ENCODE measurements at places on chromosomes 3 and 15. TPM values are rescaled to one million over a fixed set of nuclear protein-coding genes. Genes with fewer than 3 reads are reported as not detected.

NEIL1 gene
- total RNA-seq: 2.8 TPM

C2CD4A gene
- total RNA-seq: 0.19 TPM

FBXW12 gene
- total RNA-seq: not detected

RTP2 gene
- total RNA-seq: not detected

MELTF gene
- total RNA-seq: 52.2 TPM

WDR82 gene
- 51.6 TPM for total RNA-seq

KLF15 gene
- 0.49 TPM for total RNA-seq

STAC gene
- total RNA-seq: 2.3 TPM

CYP11A1 gene
- total RNA-seq: not detected

AGTR1 gene
- total RNA-seq: 0.71 TPM

ZPLD1 gene
- not detected for total RNA-seq

CPN2 gene
- not detected for total RNA-seq

LEKR1 gene
- 0.79 TPM for total RNA-seq

PLSCR5 gene
- total RNA-seq: not detected

GRK7 gene
- not detected for total RNA-seq

XCR1 gene
- not detected for total RNA-seq

UBE2Q2 gene
- total RNA-seq: 44.9 TPM

COL7A1 gene
- total RNA-seq: 138 TPM

NISCH gene
- 14.1 TPM for total RNA-seq

NOX5 gene
- 0.16 TPM for total RNA-seq

CCDC39 gene
- total RNA-seq: not detected

DPPA4 gene
- not detected for total RNA-seq

COL6A5 gene
- not detected for total RNA-seq
